Activated CD4-positive, CD25-positive, alpha-beta regulatory T cell treated with anti-CD3 and anti-CD28 coated beads, Interleukin-2, amount 50 U/mL, for 24 hours (primary cell): ENCODE measurements at places on chromosomes 12 and 14.
A peak's percentile ranks its signal among the peaks of the same experiment; 100 is the strongest.

GRCh38 chr14:38999949-39000348 is 103.1 kb downstream of the SEC23A start:
- ATAC-seq = no peak

DNA sequence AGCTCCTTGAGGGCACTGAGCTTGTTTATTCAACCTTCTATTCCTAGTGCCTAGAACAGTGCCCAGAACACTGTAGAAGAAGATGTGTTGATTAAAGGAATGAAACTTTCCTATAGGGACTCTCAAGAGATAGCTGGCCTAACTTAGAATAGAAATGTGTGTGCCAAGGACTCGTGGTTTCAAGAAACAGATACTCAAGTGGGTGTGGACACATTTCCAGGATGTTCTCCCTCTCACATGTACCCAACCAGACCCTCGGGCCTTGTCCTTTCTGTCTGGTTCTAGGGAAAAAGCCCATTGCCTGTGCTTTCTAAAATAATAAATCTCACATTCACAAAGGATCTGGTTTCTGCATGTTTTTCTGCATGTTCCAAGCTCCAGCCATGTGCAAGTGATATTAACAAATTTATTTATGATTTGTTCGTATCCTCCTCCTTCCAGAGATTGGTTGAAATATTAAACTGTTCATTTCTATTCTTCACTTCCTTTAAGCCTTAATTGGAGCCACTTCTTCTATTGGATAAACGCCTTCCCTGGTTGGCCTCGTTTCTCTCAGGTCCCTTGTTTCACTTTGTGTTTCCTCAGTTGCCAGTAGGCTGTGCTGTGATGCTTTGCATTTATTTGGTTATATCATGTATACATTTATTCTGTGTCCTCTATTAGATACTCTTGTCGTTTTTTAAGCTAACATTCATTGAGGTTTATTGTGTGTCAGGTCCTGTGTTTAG is 89.8 kb downstream of the CRADD start:
- ATAC-seq = peak; percentile 78

GRCh38 chr12:115517913-115518312 is 759.6 kb downstream of the MED13L start:
- ATAC-seq = no peak

DNA sequence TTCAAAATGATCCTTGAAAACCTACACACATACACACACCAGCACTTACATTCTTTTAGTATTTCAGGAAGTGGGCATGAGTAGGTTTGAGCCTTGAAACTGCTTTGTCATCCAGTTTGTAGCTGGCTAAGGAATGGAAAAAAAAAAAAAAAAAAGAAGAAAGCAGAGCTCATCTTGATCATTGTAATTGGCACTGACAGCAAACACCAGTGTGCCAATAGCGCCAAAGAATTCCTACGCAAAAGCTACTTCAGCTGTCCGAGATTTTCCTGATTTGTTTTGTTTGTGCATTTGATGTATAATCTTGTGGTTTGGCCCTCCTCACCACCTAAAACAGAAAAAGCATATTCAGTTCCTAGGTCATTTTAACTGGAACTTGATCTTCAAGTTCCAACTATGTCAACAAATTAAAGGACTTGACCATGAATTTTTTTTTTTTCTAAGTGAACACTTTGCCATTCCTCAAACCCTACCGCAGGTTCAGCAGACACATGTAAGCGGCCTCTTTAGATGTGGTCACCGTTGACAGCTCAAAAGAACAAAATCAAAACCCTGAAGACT is 57.3 kb downstream of the FLRT2 start:
- ATAC-seq = no peak

DNA sequence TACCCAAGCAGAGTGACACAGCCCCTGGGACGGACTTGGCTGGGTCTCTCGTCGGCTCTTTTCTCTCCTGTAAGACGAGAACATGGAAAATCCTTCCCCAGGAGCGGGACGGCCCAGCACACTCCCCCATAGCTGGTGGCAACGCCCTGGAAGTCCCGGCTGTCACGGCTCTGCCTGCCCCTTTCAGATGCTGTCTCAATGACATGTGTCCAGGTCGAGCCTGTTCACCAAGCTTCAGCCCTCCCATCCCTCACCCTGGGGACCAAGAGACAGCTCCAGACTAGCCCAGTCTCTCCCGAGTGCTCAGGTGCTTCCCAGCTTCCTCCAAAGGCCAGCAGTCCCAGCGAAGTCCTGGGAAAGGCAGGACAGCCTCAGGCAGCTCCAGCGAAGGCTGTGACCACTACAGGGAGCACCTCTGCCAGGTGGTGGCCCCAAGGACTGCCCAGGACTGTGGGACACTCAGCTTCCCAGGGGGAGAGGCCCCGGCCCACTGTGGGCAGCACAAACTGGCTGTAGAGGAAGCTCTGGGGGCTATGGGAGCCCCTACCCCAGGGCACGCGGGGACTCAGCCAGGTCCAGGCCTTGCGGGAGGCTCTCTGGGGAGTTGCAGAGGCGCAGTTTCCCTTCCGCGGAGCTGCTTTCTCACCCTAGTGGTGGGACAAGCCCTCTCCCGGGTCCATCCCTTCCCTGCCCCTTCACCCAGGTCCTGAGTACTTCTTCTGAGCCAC is 33.6 kb downstream of the TNFAIP2 start:
- no peak for ATAC-seq
